ENCODE measurements at places on chromosomes 7 and 10.

GRCh38 chr10:6187278-6187677 lies 15.5 kb upstream of the PFKFB3 start:
- DNase-seq = no peak

DNA sequence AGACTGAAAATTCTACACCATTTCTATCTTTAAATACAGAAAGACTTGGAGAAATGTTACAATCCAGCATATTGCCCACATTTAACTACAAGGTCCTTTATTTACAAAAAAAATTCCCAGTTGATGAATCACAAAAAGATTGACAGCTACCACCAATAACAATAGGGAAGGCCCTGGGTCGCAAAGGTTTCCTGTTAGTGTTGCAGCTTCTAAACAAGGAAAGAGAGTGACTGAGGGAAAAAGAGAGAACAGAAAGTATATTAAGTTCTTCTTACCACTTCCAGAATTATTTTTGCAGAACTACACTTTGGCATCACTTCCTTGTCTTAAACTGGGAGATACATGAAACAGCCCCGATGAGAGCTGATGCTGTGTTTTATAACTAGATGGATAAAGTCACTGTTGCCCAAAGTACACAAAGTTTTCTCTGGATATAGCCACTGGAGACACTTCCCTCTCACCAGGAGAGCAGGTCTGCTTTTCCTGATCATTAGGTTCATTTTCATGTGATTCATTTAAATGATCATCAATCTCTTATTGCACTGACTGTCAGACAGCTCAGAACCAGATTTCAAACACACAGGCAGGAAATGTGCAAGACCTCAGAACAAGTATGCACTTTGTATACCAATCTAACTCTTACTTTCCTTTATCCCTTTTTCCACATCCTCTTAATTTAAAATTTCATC lies 57.0 kb downstream of the SHTN1 start:
- no peak for DNase-seq

- no peak for DNase-seq
Measured at GRCh38 chr7:47435889-47436312, 146.0 kb downstream of the TNS3 start.

- DNase-seq = no peak
Measured at GRCh38 chr7:142795339-142795863, 24.6 kb downstream of the PRSS2 start.

DNA sequence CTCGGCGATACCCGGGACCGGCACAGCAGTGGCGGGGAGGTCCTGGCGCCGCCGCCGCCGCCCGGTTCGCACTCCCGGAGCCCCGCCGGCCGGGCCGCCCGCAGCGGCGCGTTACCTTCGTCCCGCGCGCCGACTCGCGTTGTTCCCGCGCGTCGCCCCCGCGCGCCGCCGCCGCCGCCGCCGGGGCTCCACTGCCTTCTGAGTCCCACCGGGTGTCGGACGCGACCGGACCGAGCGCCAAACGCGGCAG lies at the start of gene EZH2:
Gene EZH2 (minus strand): TSS at position 243 of the 250 bp plus-strand sequence. CDS start 36,993 bp downstream, outside the sequence.
- no peak for DNase-seq

DNA sequence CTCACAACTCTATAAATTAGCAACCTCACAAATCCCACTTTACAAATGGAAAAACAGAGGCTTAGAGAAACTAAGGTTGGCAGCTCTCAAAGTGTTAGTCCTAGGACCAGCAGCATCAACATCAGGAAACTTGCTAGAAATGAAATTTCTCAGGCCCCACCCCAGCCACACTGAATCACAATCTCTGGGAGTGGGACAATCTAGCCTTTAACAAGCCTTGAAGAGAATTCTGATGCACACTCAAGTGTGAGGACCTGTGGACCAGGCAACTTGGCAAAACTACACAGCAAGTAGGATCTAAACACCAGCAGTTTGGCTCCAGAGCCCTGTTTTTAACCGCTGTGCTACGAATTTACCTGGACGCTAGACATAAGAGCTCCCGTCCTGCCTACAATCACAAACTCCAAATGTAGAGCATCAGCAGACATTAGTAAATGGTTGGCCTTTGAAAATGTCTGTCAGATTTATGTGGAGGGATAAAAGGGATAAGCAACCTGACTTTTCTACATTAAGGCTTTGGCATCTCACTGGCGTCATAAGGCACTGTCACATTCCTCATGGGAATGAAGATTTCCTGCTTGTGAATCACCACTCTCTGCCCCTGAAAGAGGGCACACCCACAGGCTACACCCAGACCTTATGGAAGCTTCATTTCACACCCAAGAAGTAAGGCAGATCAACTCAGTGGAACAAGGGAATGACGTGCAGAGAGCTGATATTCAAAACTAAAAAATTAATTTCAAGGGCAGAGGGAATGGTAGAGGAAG lies 34.5 kb downstream of the PPP1R3C start:
- no peak for DNase-seq

DNA sequence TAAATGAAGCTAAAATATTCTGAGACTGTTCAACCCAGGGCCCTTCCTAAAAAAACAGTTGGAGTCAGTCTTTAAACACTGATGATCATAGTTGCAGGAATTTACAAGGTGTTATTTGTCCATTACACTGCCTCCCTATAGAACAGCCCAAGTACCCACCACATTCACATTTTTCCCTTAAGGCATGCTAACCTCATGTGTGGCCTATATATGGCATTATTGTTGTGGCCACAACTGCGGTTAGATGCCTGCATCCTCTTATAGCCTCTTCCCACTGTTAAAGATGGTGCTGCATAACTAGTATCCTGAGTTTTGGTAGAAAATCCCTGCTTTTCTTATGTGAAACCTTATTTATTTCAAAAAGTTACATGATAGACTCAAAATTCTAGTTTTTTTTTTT lies 287.9 kb upstream of the SEMA3A start:
- no peak for DNase-seq

DNA sequence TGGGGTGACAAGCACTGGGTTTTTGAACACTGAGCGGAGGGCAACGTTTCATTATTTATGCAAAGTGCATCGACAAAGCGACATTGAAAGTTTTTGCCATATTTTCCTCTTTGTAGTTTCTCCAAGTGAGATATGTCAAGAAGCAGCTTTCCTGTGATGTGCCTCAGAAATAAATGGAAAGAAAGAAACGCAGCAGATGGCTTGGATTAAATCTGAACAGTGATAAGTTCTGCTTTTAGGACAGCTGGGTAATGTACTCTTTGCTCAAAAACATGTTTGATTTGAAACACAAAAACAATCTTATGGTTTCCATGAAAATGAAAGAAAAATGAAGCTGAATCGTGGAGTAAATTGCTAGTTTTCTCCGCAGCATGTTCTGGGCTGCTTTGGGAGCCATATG lies 166.3 kb downstream of the PTPRN2 start:
- no peak for DNase-seq

DNA sequence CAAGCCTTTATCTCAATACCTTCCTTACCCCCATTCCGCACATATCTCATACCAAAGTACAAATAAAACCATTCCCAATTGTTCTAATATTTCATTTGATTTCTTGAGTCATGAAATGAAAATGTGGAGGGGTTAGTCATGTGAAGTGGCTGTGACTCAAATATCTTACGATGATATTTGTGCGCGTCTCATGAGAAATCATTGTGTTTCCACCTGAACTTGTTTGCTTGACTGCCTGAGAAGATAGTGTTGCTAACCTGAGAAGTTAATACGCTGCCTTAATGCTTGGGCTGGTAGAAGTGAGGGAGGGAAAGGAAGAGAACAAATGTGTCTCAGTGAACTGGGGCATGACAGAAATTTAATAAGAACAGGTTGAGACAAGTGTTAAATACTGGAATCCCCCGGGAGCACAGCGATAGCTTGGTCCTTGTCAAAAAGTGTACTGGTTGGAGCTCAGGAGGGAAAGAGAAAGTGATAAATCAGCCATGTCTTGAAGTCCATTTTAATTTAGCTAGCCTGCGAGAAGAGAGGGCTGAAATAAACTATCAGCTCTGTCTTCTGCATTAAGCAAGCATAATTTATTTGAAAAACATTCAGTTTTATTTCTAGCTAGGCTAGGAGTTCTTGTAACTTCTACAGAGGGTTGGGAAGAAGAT lies 7.2 kb upstream of the EPHA1 start:
- no peak for DNase-seq

DNA sequence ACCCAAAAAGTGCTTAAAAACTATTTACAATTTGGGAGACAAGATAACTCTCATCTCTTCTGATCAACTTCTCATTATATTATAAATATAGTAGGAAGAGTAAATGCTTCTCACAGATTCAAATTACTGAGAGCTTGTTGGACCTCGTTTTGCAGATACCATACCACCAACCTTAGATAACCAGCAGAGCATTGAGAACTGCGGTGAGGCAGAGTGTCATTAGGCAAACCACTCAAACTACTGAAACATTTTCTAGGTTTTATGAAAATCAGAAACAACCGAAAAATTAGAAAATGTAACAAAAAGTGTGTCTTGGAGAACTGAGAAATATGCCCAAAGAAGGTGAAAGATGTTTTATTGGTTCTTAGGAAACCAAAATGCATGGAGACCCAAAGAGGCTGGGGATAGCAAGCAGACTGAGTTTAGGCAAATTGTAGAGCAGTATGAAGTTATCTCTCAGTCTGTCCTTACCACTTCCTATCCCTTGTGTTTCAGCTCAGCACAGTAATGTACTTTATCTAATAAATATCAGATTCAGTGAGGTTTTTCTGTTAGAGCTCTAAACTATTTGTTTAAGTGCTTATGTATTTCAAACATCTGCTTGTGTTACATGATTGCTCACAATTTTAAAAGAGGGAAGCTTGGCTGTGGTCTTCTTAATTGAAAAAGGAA lies 77.9 kb downstream of the HECTD2 start:
- no peak for DNase-seq

- no peak for DNase-seq
Measured at GRCh38 chr10:43913676-43914235, 265.1 kb upstream of the ZNF32 start.

DNA sequence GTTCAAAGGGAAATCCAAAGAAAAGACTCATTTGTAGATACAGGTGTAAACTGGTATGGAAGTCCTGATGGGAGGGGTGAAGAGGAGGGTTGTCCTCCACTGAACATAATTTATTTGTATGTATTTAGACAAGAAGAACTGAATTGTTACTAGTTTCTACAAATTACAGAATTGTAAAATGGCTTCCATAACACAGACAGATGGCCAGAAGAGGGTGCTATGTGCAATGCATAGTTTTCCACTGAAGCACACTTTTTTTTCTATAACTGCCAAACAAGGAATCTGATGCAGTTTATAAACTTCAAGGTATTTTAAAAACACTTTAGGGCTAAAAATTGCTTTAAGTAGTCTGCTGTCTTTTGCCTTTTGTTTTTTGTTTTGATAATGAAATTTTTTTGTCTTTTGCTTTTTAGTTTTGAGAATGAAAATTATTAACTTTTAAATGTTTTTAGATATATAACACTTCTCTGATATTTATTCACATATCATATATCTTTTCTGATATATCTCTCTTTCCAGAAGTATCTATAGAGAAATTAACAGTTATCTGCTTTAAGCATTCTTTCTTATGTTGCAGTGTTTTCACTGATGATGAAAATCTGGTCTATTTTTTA lies 58.5 kb downstream of the PHYHIPL start:
- peak; percentile 32 for DNase-seq

DNA sequence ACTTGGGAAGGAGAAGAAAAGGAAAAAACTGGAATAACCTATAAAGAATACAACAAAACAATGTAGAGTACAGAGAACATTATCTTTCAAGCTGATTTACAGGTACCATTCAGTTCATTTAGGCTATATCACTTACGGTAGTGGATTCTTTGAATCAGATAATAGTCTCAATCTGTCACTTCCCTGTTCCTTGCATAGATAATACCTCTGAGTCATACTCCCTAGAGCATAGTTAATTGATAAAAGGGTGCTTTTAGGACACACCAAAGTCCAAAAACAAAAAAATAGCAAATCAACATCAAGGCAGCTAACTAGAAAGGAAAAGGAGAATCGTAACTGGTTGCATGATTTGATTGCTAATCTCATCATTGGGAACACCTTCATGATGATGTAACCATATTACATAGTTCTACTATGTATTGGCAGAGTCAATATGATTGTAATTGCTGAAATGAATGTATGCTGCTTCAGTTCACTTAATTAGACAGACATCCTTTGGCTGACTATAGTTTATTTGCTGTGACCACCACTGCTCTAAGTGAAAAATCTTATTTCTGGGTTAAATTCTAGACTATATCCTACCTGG lies 844.4 kb downstream of the GATA3 start:
- DNase-seq = no peak

DNA sequence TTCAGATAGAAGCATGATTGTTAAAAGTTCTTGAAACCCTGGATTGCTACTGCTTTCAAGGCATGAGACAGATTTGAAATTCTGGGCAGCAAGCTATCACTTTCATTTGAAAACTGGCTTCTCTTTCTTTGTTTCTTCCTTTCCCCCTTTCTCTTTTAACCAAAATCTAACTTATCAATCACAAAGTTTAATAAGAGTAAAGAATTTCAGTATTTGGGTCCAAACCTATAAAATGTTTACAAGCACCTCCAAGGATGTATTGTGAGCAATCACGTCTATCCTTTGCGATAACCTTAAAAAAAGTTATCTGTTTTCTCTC lies 21.6 kb upstream of the RPA3 start:
- DNase-seq = no peak

DNA sequence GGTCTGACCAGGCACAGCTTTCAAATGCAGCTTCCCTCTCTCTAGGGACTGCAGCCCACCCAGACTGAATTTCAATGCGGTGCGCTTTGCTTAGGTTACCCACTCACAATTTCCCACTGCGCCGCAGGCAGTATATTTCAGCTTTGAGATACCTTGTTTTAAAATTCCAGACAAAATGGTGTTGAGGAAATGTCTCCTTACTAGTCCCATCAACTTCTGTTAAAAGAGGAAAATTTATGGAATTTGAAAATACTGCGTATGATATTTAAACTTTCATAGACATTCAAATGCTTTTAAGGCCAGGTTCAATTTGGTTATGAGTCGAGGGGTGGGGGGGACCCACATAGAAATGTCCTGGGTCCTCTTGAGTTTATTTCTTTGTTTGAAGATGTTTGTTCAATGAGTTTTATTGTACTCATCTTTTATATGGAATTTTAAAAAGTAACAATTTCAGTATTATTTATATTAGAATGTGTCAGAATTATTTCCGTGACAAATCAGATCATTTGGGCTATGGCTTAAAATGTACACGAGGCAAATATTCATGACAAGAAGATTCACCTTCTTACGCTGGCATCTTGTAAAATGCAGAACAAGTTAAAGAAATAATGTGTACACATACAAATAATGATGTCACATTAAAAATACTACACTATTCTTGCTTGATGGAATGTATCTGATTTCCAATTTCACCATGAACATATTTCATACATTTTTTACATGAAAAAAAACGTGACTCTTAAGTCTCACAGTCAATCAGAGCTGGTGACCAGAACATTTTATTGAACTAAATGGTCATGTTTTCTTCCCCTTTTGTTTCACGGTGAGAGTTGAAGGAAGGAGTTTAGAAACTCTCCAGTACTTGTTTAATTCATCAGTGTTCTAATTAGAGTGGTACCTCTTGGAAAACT lies 1.3 kb downstream of the IKZF1 start:
- peak; percentile 35 for DNase-seq

- no peak for DNase-seq
Measured at GRCh38 chr7:95919556-95919955, 147.2 kb downstream of the DYNC1I1 start.

DNA sequence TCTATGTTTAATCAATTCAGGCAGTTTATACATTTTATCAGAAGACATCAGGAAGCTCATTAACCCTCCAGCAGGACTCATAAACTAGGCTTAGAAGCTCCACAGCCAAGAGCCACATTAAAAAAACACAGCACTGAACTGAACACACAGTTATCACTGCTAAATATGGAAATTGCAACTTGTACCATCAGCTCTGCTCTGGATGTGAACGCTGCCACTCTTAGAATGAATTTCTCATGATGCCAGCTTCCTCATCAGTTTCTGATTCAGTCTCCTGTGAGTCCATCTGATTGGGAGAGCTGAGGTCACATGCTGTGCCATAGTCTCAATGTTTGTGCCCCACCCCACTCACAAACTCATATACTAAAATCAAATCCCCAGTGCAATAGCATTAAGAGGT lies 17.1 kb upstream of the ING3 start:
- no peak for DNase-seq
